ENCODE measurements at places on chromosomes 3 and 15.

GRCh38 chr3:189139611-189139940, 32.2 kb upstream of the TPRG1 start:
- DNase-seq, result no peak

DNA sequence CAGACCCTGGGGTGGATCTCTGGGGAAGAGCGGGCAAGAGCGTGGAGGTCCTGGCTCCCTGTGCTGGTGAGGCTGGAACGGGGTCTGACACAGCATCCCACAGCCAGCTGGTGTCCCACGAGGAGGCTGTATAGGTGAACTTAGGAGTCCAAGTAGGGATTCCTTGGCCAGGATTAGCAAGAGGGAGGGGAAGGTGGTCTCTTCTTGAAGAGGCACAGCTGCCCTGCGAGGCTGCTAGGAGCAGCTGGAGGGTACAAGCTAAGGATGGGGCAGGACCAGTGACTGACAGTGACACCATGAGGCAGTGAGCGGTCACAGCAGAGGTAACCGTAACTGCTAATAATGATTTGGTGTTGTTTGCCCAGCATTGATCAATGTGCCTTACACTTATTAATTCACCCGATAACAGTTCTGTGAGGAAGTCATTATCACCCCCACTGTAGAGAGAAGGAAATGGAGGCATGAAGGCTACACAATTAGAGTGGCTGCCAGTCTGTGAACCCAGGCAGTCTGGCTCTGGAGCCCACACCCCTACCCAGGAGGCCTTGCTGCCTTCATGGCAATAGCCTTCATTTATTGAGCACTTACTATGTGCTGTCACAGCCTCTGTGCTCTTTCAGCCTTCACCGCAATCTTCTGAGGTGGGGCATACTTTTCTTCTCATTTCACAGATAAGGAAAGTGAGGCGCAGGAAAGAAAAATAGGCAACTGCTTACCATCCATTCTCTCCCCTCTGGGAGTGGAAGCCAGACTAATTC, 59.4 kb downstream of the TMEM44 start:
- DNase-seq, result peak; percentile 62

GRCh38 chr3:73540969-73541740, 83.6 kb downstream of the PDZRN3 start:
- no peak for DNase-seq

DNA sequence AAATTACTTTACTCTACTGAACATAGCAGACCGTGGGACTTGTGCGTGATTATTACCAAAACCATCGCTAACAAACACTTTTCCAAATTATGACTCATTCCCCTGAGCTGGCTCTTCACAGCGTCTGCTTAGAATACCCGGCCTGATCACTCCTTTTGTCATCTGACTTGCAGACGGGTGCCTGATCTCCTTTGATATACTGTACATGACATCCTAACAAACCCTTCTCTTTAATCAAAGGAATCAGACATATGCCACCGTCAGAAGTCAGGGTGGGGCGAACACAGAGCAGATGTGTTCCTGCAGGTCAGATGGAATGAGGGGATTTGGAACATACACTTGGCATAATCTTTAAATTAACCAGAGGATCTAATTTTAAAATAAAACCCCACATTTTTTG, 48.5 kb upstream of the SH3GL3 start:
- no peak for DNase-seq

DNA sequence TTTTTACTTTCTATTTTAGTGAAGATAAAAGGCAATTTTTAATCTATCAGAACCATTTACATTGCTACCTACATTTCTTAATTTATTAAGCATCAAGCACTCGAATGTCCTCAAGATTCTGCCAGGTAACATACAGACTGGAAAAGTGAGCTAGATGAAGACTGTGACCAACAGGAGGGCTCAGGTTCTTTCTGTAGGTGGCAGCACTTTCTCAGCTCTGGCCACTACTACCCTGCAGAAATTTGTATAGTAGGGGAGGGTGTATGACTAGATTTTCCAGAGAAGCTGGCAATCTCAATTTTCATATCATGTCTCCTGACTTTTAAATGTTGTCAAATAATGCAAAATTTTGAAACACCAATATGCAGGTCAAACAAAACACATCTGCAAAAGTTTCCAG, 165.0 kb upstream of the SUCLG2 start:
- no peak for DNase-seq

- no peak for DNase-seq
Measured at GRCh38 chr3:50336452-50337174, 4.0 kb downstream of the RASSF1 start.

- no peak for DNase-seq
Measured at GRCh38 chr3:95567346-95567745, 1247.0 kb upstream of the EPHA6 start.

DNA sequence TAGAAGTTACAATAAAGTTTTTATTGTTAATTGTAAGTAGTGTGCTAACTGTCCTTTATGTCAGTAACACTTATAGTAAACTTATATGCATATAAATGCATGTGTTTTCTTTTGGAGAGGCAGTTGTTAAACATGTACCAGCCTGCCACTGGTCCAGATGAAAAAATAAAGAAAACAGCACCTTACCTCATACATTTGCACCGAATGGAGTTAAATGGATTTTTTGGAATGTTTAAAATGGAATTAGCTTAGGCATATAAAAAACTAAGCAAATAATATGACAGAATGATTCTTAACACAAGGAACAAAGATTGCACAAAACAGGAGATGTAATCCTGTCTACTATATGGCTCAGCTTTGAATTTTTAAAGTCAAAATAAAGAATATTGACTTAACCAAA, 50.2 kb upstream of the ALDH1A3 start:
- DNase-seq, result no peak

DNA sequence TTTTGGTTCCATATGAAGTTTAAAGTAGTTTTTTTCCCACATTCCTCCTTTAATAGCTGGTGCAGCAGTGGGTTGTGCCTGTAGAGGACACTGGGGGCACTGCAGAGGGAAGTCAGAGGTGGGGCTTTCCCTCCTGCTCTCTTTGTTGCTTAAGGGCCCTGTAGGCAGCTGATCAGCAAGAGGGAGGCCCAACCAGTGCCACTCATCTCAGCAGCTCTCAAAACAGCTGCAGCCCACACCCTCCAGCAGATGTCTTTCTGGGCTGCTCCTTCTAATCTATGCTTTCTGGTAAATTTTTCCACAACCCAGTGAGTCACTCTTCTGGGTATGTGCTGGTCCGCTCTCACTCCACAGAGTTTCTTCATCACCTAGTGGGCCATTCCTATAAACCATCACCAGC, 263.8 kb downstream of the FEZF2 start:
- DNase-seq, result no peak

GRCh38 chr3:196979545-196979944, 10.9 kb upstream of the PIGZ start:
- DNase-seq, result no peak

GRCh38 chr3:48411041-48411588, 18.8 kb downstream of the PLXNB1 start:
- DNase-seq, result no peak

DNA sequence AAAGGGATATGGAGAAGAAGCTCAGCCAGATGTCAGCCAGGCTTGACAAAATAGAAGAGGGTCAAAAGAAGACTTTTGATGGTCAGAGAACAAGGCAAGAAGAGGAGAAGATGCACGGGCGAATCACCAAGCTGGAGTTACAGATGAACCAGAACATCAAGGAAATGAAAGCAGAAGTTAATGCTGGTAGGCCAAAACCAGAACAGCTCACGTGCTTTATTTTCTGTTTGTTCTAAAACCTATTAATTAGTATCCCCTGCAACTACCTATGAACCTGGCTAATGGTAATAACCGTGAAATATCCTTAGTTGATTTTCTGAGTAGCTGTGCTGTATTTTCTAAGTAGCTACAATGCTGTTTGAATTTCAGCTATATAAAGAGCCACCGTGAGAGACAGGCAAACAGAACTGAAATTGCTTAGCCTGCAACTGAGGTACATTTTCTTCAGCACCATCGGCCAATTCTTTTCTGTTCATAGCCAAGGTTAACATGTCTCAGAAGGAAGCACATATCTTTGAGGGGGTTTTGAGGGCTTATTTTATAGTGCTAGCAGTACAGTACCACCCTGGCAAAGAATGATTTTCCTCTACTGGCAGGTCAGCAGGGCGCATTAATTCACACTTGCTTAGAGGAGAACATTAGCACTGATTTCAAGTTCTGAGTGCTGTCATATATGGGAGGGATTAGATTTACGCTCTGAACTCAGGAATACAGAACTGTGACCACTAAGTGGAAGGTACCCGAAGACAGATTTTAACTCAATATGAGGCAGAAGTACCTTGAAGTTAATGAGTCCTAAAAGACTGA, 78.9 kb downstream of the FAM81A start:
- DNase-seq, result no peak

GRCh38 chr15:61794276-61794675, 266.0 kb downstream of the VPS13C start:
- no peak for DNase-seq

All from ecto neural progenitor cell (in vitro differentiated cells).